ENCODE measurements at places on chromosomes 7 and 10. TPM values are rescaled to one million over a fixed set of nuclear protein-coding genes. Genes with fewer than 3 reads are reported as not detected.

- no peak for DNase-seq
Observed at GRCh38 chr7:25714013-25714412, 438.0 kb upstream of the NFE2L3 start.

DNA sequence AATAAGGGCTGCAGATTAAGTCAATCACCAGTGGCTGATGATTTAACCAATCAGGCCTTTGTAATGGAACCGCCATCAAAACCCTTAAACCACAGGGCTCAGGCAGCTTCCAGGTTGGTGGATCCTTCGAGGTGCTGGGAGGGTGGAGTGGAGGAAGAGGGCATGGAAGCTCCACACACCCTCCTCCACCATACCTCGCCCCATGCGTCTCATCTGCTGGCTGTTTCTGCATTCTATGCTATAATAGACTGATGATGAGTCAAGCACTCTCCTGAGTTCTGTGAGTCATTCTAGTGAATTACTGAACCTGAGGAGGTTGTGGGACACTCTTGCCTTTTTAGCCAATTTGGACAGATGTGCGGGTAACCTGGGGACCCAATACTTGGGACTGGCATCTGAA, 43.9 kb downstream of the CHST15 start:
- no peak for DNase-seq

GRCh38 chr10:122878799-122879338, 512 bp downstream of the FAM24B start:
- no peak for DNase-seq

DNA sequence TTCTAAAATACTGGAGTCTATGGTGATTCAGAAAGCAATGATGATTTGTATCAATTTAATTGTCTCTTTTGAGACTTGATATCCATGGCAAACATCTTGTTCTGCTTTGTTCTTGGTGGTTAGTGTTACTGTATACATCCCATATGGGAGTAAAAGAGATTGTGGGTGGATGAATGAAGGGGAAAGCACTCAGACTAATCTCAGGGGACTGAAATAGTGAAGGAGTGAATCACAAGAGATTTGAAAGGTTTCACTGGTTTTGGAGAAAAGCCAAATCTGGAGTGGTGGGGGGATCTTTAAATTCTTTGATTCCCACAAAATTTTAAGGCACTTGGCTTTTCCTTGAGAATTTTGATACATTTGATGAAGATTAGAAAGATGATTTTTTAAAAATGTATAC, 369.4 kb downstream of the INHBA start:
- no peak for DNase-seq

- no peak for DNase-seq
Observed at GRCh38 chr10:71211775-71212317, 524 bp upstream of the UNC5B start.

- DNase-seq: no peak
Observed at GRCh38 chr10:16381083-16381482, 55.7 kb upstream of the PTER start.

DNA sequence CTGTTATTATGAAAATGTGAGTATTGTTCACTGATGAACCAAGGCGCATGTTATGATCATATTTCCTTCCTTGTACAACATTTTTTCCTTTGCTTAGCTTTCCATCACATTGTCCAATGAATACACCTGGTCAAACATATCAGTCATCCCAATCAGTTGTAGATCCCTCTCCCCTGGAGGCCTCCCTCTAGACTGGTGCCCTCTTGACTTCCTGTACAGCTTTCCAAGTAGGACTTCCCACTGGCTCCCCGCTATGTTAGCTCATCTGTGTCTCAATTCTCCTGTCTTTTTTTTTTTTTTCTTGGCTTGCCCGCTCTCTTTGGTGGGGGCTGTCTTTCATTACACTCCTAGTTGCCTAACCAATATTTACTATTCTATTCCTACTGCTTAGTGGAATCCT, 214.2 kb upstream of the NPY start:
- DNase-seq: no peak

DNA sequence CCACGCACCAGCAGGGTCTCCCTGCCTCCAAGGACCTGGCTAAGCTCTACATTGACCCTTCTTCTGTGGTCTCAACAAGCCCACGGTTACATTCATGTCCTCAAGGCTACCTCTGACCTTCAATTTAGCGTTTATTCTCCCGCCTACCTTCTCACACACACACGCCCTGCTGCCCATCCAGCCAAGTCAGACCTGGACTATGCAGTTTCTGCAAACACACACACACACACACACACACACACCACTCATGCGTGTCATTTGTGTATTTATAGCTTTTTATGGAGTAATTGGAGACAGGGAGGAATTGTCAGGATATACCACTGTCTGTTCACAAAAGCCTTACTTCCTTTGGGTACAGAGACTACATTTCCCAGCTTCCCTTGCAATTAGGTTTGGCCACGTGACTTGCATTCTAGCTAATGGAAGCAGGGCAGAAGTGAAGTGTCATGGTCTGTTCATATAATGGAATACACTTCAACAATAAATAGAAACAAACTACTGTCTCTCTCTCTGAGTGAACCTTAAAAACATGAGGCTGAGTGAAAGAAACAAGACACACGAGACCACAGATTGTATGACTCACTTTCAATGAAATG, 53.8 kb upstream of the CPXM2 start:
- DNase-seq: no peak

DNA sequence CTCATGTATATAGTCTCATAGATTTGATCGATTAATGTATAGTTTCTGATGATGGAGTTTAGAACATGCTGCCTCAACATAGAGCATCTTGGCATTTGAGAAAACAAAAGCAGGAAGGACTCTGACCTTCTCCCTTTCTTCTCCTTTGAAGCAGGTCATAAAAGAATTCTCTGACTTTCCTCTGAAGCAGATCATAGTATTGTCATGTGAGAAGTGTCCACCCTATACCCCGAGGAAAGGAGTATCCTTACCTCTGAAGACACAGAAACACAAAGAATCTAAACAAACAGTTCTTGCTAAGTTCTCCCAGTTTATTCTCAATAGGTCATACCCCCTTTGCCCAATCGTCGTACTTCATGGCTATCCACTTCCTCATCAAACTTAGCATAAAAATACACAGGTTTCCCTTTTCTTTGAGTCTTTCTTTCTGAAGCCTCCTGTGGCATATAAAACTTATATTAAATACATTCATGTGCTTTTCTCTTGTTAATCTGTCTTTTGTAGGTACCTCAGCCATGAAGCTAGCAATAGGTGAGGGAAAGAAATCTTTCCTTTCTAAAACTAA, 194.9 kb downstream of the REEP3 start:
- no peak for DNase-seq

The HMX3 gene
- not detected for total RNA-seq

The CLCN1 gene
- total RNA-seq: not detected

The MYL10 gene
- total RNA-seq: not detected

The BRI3 gene
- 163 TPM for total RNA-seq

The ICA1 gene
- 25.0 TPM for total RNA-seq

Data from endodermal cell (in vitro differentiated cells).